Stimulated activated CD4-positive, alpha-beta T cell treated with anti-CD3 and anti-CD28 coated beads, Interleukin-4, amount 100 ng/mL, for 1 hour (primary cell): ENCODE measurements at places on chromosomes 6 and 20.

DNA sequence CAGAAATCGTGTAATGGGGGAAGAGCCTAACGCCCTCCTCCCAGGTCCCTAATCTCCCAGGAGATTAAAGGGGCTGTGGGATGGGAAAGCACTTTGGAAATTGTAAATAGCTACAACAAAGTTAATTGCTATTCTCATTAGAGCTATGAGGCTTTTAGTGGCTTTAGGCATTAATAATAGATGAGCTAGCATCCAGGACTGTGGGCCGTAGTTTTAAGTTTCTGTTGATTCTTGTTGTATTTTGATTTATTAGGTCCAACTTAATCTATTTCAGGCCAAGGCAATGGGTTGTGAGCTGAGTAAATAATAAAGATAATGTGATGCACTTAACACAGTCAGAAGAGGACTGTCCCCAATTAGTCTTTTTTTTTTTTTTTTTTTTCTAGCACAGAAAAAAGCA lies 67.7 kb downstream of the ANKRD6 start:
- no peak for DNase-seq

- no peak for DNase-seq
Measured at GRCh38 chr6:150971219-150971618, 105.7 kb downstream of the MTHFD1L start.

DNA sequence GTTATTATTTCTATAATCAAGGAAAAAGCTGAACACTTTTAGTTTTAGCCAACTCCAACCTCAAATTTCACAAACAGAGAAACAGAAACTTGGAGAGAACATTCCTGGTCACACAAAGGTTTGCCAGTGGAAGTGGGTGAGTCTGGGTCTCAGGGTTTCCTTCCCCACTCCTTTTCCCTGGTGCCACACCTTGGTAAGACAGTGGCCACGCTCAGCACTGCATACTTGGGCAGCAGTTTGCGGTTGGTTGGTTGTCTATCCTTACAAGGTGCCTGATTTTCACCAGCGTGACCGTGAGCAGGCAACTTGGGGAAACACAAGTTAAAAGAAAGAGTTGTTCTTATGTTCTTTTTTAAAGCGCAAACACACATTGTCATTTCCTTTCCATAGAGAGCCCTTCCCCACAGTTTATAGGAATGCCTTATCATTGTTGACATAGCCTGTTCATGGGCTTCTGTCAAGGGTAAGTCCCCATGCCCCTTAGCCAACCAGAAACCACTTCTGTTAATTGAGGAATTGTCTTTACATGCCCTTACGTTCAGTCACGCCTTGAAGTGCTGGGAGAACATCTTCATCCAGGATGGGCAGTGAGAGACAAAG lies 82.2 kb downstream of the RIN2 start:
- no peak for DNase-seq

GRCh38 chr20:23588434-23589403 lies 17.0 kb downstream of the CST9 start:
- no peak for DNase-seq

- no peak for DNase-seq
Measured at GRCh38 chr6:56387621-56388414, 140.4 kb upstream of the COL21A1 start.

- no peak for DNase-seq
Measured at GRCh38 chr20:37920679-37921322, 17.9 kb downstream of the VSTM2L start.

- DNase-seq, result no peak
Measured at GRCh38 chr20:58684291-58684690, 8.3 kb upstream of the NPEPL1 start.

- DNase-seq, result no peak
Measured at GRCh38 chr6:150208611-150209352, 65.9 kb downstream of the PPP1R14C start.

DNA sequence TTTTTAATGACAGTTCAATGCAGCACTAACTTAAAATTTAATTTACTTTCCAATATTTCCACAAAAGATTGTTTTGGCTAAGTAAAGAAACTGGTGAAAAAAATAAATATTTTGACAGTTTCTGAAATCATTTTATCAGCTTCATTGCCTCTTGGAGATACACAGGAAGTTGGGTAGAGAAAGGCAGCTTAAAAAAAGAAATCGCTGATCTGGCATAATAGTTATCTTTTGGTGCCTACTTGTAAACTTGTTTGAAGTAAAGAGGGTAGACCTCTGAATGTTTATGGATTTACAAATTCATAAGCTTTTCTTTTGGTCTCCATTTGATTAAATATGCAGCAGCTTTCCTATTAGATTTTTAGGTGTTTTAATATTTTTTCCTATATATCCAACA lies 103.4 kb downstream of the RTN4IP1 start:
- no peak for DNase-seq

DNA sequence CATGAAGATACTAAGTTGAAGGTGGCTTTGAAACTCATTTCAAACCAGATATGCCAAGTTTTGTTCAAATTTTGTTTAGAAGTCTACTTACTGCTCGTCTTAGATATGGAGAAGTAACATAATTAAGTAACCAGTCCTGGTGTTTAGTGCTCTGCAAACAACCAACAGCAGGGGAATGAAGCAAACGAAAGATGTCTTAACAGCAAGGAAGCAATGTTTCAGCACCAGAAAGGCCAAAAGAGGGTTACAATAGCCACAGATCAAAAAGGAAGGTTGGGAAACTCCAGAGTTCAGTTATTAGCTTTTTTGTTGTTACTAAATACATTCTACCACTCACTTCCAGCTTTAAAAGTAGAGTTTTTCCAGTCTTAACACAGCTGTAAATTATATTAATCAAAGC lies 45.1 kb downstream of the LHFPL5 start:
- DNase-seq, result no peak

DNA sequence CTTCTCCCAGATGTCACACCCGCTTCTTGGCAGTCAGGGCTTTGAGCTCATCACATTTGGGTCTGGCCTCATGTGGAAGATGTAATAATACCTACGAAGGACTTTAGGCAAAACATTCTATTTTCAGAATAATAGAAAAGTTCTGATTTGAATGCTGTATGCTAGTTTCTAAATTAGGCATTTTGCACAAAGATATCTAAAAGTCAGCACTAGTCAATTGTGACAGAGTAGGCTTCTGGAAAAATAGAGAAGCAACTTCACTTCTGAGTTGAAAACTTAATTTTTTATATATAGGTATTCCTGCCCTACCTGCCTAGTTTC lies 38.3 kb upstream of the CD2AP start:
- DNase-seq, result no peak
